ENCODE measurements at places on chromosomes 7 and 10.

DNA sequence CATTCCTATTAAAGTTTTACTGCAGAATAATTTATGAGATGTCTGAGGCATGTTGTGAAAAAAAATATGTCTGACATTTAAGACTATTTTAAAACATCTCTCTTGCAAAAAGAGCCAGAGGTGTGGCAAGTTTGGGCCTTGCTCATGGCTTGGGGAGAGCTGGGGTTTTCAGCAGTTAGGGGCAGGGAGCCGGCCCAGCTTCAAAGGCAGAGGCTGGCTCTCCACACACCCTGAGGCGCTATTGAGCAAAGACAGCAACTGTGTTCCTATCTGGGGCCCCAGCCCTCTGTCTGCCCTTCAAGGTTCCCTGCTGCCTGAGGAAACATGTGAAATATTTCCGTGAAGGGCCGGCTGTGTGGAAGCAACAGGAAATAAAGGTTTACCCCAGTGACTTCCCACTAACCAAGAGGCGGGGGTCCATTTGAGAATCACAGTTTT, 94.0 kb downstream of the SORBS1 start:
- no peak for DNase-seq

GRCh38 chr7:130912082-130912861, 178.3 kb upstream of the KLF14 start:
- DNase-seq: no peak

DNA sequence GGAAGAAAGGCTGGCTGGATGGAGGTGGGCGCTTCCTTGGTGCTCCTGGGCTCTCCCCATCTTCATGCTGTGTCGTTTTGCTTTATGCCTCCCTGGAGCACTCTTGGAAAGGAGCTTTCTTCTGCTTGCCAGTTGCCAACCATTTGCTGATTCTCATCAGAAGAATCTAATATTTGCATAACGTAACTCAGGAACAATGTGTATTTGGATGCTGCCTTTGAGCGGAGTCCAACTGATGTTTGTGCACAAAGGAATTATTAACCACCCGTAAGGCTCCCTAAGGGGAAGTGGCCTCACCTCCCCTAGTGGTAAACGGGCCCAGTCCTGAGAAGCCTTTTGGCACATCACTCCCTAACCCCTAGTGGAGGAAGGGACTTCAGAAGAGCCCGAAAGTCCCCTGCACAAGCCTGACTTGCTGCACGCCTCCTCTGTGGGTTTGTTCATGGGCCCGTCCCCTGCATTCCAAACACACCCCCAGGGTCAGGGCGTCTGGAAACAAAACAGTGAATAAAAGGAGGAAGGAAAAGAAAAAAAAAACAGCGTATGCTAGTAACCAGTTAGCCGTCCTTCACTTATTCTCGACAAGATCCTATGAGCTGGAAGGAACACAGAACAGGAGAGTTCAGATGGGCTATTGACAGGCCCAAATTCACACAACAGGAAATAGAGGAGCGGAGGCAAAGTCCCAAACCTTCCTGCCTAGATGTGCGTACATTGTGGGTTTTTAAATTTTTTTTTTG, 602.2 kb downstream of the LRMDA start:
- DNase-seq: no peak

DNA sequence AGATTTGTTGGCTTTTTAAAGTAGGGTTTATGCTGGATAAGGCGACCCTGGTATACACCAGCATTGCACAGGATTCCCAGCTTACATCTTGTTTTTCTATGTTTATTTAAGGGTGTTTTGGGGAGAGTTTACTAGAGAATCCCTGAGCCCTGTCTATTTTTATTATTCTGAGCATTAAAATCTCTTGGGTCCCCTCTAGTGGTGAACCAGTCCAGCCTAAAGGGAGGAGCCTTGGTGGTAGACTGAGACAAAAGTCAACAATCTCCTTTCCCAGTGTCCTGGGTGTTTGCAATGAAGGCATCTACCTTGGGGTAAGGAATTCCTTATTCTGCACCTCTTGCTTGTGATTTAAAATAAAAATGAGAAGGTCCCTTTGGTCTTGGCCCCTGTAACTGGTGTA, 38.2 kb downstream of the ANTXRL start:
- peak; percentile 7 for DNase-seq

DNA sequence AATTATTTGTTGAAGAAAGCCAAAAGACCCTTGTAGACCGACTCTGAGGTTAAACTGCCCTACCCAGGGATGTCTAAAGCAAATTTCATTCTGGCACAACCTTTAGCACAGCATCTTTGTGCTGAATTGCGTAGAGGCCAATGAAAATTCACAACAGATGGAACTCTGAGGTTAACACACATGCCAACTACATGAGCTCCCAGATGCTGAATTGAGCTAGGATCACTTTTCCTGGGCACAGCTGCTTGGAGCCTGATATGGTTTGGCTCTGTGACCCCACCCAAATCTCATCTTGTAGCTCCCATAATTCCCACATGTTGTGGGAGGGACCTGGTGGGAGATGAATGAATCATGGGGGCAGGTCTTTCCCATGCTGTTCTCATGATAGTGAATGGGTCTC, 158.0 kb upstream of the PTN start:
- no peak for DNase-seq
